Common myeloid progenitor, CD34-positive (primary cell): ENCODE measurements at places on chromosomes 3 and 15.

- no peak overlapping the region for H3K27ac ChIP-seq
- no peaks in the 10 kb centered on the region for H3K36me3 ChIP-seq
- no peak overlapping the region for H3K4me3 ChIP-seq
- H3K27me3 ChIP-seq, result no peaks in the 10 kb centered on the region
Observed at GRCh38 chr3:166110102-166110501, 272.9 kb upstream of the BCHE start.

- no peak for DNase-seq
- H3K36me3 ChIP-seq, result no peaks in the 10 kb centered on the region
- H3K4me1 ChIP-seq, result no peaks in the 10 kb centered on the region
- H3K4me3 ChIP-seq, result no peak overlapping the region
- no peaks in the 10 kb centered on the region for H3K27me3 ChIP-seq
Observed at GRCh38 chr3:74643636-74644035, 29.2 kb upstream of the CNTN3 start.

DNA sequence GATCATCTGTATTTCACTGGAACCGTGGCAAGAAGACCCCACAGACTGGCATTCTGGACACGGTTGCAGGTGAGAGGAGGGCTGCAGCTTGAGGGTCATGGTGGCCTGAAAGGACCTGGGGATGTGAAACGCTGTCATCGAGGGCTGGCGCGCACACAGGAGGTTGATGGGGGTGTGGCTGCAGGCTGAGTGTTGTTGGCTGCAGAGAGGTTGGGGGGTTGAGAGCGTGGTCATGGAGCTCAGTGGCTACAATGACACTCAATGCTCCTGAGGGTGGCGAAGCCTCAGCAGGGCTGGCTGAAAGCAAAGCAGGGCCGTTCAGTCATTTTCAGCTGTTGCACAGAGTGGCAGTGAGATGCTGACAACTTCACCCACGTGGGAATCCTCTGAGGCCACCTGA is 21.0 kb downstream of the CPN2 start:
- H3K36me3 ChIP-seq, result no peaks in the 10 kb centered on the region

DNA sequence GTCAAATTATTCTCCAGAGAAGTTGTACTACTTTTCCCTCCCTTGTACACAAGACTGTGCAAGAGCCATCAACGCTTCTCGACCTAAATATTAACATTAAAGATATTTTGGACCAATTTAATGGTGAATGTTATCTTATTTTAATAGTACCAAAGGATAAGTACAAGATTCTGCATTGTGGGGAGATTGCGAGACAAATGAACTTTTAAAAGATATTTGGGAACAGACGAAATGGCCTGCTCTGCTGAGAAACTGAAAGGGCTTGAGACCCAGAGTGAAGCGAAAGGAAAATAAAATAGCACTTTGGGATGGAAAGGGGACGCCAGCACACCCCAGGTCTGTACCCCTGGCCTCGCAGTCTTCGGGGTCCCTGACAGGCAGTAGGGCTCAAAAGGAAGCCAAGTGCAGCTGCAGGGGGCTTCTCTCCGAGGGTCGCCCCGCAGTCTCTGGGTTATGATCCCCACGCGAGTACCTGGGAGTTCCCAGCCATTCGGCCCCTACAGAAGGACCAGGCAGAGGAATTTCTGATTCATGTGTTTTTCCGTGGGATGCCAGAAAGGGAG is 97.6 kb upstream of the VGLL3 start:
- H3K36me3 ChIP-seq, result no peaks in the 10 kb centered on the region
- peak; percentile 34 for DNase-seq
- peak overlapping the region; percentile 87 for H3K4me3 ChIP-seq

DNA sequence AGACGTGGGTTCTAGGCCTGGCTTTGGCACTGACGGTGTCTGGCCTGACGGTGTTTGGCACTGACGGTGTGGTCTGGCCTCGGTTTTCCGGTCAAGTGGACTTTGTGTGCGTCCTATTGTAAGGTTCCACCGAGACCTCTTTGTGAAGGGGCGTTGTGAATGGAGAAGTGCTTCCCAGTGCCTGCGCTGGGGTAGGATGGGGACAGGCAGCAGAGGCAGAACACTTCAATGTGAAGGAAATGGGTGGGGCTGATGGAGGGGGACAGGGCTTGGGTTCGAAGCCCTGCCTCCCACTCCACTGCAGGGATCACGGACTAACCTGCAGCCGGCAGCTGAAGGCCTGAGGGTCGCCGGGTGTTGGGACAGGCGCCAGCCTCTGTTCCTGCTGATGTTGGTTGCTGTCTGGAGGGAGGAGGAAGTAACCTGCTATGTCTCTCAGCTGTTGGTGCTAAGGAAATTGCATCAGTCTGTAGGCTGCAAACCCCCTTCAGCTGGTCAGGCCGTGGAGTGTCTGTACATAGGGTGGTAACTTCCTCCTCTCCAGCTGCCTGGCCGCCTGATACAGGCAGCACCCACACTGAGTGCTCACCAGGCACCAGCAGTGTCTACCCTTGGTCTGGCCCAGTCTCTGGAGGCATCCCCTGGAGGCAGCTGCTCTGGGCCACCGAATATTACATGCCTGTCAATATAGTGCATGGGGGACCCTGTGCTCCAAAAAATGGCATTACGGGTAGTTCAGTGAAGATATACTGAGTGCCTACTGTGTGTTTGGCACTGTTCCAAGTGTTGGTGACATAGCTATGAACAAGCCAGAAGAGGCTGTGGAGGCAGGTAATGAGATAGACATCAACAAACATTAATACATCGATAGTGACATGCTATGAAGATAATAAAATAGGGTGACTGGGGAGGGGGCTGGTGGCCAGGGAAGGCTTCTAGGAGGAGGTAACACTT is 1.1 kb downstream of the TM6SF1 start:
- peaks cover 5% of the 10 kb centered on the region for H3K4me1 ChIP-seq
- H3K27ac ChIP-seq, result no peak overlapping the region
- no peaks in the 10 kb centered on the region for H3K36me3 ChIP-seq
- DNase-seq, result peak; percentile 86

- H3K4me1 ChIP-seq, result no peaks in the 10 kb centered on the region
- no peak overlapping the region for H3K4me3 ChIP-seq
- H3K27ac ChIP-seq, result no peak overlapping the region
- no peaks in the 10 kb centered on the region for H3K27me3 ChIP-seq
- no peaks in the 10 kb centered on the region for H3K36me3 ChIP-seq
- no peak for DNase-seq
Observed at GRCh38 chr3:99128235-99128634, 226.7 kb upstream of the DCBLD2 start.

DNA sequence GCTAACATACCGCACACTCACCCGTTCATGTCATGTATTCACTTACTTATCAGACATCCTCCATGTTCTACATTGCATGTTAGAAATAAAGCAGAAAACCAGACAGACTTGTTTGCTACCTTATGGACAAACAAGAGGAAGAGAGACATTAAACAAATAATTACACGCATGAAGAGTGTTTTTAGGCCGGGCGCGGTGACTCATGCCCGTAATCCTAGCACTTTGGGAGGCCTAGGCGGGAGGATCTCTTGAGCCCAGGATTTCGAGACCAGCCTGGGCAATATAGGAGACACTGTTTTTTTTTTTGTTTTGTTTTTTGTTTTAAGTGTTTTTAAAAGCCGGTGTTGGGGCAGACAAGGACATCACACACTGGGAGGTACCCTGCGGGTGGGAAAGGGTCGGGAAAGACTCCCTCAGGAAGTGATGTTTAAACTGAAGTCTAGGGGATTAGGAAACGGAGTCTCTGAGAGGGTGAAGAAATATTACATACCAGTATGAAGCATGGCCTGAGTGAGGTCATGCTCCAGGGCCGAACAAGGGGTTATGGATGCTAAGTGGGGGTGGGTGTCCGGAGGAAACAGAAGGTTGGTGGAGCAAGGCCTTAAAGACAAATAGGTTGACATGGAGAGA is 2.1 kb upstream of the USP3 start:
- H3K36me3 ChIP-seq, result no peaks in the 10 kb centered on the region
- peaks cover 55% of the 10 kb centered on the region for H3K4me1 ChIP-seq
- H3K4me3 ChIP-seq, result no peak overlapping the region
- DNase-seq, result no peak

- H3K36me3 ChIP-seq, result no peaks in the 10 kb centered on the region
- H3K4me3 ChIP-seq, result no peak overlapping the region
- H3K27ac ChIP-seq, result no peak overlapping the region
- H3K4me1 ChIP-seq, result peaks cover 2% of the 10 kb centered on the region
- no peaks in the 10 kb centered on the region for H3K27me3 ChIP-seq
Observed at GRCh38 chr3:39757307-39757706, 52.1 kb upstream of the MYRIP start.

- no peak overlapping the region for H3K27ac ChIP-seq
- H3K27me3 ChIP-seq, result no peaks in the 10 kb centered on the region
- no peak overlapping the region for H3K4me3 ChIP-seq
- H3K36me3 ChIP-seq, result peaks cover 6% of the 10 kb centered on the region
Observed at GRCh38 chr3:184884359-184885017, 72.5 kb downstream of the VPS8 start.

- peak overlapping the region; percentile 12 for H3K4me3 ChIP-seq
- H3K36me3 ChIP-seq, result no peaks in the 10 kb centered on the region
- peaks cover 8% of the 10 kb centered on the region for H3K4me1 ChIP-seq
- DNase-seq, result peak; percentile 13
Observed at GRCh38 chr3:133123636-133124035, 85.4 kb downstream of the TMEM108 start.

GRCh38 chr15:83658430-83659416 is 4.8 kb downstream of the ADAMTSL3 start:
- no peak overlapping the region for H3K4me3 ChIP-seq
- H3K36me3 ChIP-seq, result no peaks in the 10 kb centered on the region
- no peak overlapping the region for H3K27ac ChIP-seq
- H3K27me3 ChIP-seq, result peaks cover 19% of the 10 kb centered on the region
- DNase-seq, result no peak
- H3K4me1 ChIP-seq, result peaks cover 8% of the 10 kb centered on the region

DNA sequence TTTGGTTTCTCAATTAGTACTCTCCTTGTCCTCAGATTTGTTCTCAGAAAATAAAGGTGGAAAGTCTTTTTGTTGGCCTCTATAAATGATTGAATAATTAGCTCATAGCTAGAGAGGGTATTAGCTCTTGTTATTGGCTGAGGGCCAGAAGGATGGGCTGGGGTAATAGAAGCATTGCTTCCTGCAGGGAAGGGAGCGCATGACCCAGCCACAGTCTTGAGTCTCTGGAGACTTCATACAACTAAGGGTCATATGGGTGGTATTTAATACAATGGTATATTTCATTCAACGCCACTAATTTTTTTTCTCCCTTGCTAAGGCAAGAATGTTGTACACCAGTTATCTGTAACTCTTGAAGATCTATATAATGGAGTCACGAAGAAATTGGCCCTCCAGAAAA is 8.4 kb downstream of the DNAJA4 start:
- H3K27ac ChIP-seq, result no peak overlapping the region
- H3K4me1 ChIP-seq, result no peaks in the 10 kb centered on the region
- no peaks in the 10 kb centered on the region for H3K36me3 ChIP-seq
- no peaks in the 10 kb centered on the region for H3K27me3 ChIP-seq

- H3K4me3 ChIP-seq, result peak within 1 kb of the TSS; percentile 90
- peaks cover 10% of the 10 kb centered on the region for H3K4me1 ChIP-seq
- DNase-seq, result peak; percentile 96
- H3K36me3 ChIP-seq, result peaks cover 19% of the 10 kb centered on the region
Observed at GRCh38 chr15:90994417-90995311, at the start of gene PRC1. PRC1 (minus strand) TSS chr15:90994535; CDS start chr15:90994417, 118 bp downstream.

GRCh38 chr3:115052906-115053305 is 94.2 kb downstream of the ZBTB20 start:
- no peak overlapping the region for H3K27ac ChIP-seq
- no peaks in the 10 kb centered on the region for H3K36me3 ChIP-seq
- H3K4me1 ChIP-seq, result no peaks in the 10 kb centered on the region
- no peak for DNase-seq

- no peaks in the 10 kb centered on the region for H3K4me1 ChIP-seq
- DNase-seq, result no peak
- no peak overlapping the region for H3K27ac ChIP-seq
- H3K36me3 ChIP-seq, result no peaks in the 10 kb centered on the region
- H3K27me3 ChIP-seq, result no peaks in the 10 kb centered on the region
Observed at GRCh38 chr3:166190360-166190759, 353.1 kb upstream of the BCHE start.

DNA sequence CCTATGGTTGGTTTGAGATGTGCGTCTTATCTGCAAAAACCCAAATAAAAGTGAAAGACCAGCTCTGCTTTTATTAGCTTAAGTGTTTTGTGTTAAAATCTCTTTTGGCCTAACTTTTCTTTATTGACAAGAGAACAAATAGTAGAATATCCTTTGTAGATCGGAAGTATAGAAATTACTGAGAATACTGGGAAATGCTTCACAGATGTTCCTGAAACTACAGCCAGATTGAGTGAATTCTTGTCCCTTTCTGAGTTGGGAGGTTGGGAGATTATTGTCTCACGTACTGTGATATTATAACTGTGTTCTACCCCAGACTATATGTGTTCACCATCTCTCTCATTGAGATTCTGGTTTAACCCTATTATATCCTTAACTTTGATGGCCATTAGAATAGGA is 21.7 kb downstream of the RAB8B start:
- H3K27me3 ChIP-seq, result no peaks in the 10 kb centered on the region
- no peak for DNase-seq
- no peak overlapping the region for H3K27ac ChIP-seq

DNA sequence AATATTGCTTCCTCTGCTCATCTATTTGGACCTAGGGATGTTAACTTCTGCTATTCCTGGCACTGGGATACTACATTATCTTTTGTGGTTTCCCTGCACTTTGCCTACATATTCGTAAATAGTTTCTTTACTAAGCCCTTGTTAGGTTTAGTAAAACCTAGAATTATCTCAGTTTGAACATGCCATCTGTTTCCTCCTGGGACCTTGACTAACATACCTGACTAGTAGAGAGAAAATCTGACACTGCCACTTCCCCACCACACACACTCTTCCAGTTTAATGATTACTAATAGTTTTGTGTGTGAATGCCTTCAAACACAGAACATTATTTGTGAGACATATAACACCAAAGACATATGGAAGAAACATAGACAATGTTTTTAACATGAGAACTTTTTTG is 28.2 kb upstream of the SOX2 start:
- no peak for DNase-seq
- no peaks in the 10 kb centered on the region for H3K36me3 ChIP-seq

DNA sequence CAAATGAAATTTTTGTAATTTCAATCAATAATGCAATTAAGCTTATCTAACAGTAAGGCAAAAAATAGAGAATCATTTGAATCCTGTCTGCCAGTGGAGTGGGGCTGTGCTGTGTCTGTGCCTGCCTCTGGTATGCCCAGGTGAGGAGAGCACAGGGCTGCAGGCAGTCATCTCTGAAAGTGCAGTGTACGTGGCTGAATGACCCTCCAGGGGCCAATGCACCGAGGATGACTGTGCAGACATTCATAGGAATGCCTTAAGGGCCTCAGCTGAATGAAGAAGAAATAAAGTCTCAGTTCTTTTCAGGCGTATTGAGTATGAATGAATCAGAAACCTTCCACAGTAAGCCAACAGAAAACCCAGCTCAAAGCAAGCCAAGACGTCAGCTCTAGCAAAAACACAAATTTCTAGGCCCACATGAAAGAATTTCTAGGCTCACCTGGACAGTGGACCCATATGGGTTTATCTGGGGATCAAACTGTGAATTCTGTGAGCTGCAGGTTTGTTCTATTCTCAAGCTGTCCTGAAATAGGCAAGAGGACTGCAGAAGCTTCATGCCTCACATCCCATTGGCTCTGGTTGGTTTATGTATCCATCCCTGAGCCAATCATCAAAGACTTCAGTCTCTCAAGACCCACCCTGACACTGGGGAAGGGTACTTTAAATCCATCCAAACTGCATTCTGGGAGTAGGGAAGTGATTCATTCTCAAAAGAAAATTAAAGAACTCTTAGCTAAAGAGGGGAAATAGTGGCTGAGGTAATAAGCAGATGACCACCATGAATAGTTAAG is 123.4 kb downstream of the SSR3 start:
- H3K36me3 ChIP-seq, result no peaks in the 10 kb centered on the region
- H3K27me3 ChIP-seq, result no peaks in the 10 kb centered on the region
- no peaks in the 10 kb centered on the region for H3K4me1 ChIP-seq
- H3K4me3 ChIP-seq, result no peak overlapping the region

GRCh38 chr3:71726146-71726545 is 944 bp upstream of the EIF4E3 start:
- DNase-seq, result no peak
- peaks cover 13% of the 10 kb centered on the region for H3K4me1 ChIP-seq
- no peak overlapping the region for H3K4me3 ChIP-seq
- no peaks in the 10 kb centered on the region for H3K27me3 ChIP-seq
- no peak overlapping the region for H3K27ac ChIP-seq
